ENCODE measurements at places on chromosomes 4 and X.

GRCh38 chr4:3372933-3373465 lies 68.8 kb upstream of the HGFAC start:
- H3K27ac ChIP-seq: no peak overlapping the region
- H3K27me3 ChIP-seq: no peaks in the 10 kb centered on the region
- peaks cover 34% of the 10 kb centered on the region for H3K4me1 ChIP-seq
- no peaks in the 10 kb centered on the region for H3K36me3 ChIP-seq

- H3K27ac ChIP-seq: no peak overlapping the region
- H3K27me3 ChIP-seq: no peaks in the 10 kb centered on the region
- peaks cover 4% of the 10 kb centered on the region for H3K36me3 ChIP-seq
These were observed 13.3 kb downstream of the IDS start for GRCh38 chrX:149491812-149492211.

- H3K4me1 ChIP-seq: no peaks in the 10 kb centered on the region
- no peaks in the 10 kb centered on the region for H3K27me3 ChIP-seq
- H3K4me3 ChIP-seq: no peak overlapping the region
- DNase-seq: no peak
These were observed 168.1 kb downstream of the GLRA2 start for GRCh38 chrX:14697451-14697850.

DNA sequence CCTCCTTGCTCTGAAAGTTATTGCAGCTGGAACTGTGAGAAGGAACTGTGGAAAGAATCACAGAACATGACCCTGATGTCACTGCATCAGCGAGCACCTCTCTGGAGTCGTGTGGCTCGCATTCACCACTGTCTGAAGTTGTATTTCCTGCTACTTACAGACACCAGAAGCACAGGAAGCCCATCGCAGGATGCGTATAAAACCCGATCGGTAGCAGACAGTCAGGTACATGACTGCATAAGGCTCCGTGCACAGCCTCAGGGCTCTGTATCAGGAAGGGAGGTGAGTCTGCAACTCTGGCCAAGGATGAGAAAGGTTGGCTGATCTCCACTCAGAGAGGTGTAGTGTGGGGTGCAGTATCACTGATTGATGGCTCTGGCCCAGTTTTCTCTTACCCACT lies 134.4 kb downstream of the EVC2 start:
- H3K4me3 ChIP-seq: no peak overlapping the region
- peaks cover 34% of the 10 kb centered on the region for H3K36me3 ChIP-seq
- H3K27me3 ChIP-seq: no peaks in the 10 kb centered on the region
- no peak overlapping the region for H3K27ac ChIP-seq
- DNase-seq: no peak

DNA sequence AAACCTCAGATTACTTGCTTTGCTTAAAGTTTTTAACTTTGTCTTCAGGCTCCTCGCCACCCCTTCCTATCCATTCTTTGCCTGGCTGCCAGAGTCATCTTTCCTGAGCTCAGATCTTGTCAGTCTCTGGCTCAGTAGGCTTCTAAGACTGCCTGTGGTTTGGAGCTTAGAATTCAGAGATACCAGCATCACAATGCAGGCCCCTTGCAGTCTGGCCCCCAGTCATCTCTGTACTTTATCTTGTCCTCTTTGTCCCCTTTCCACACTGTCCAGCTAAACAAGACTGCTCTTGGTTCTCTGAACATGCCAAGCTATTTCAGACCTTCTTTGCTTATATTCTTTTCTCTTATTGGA lies 3.0 kb downstream of the KIAA0232 start:
- DNase-seq: no peak
- H3K4me3 ChIP-seq: no peak overlapping the region
- H3K4me1 ChIP-seq: peaks cover 38% of the 10 kb centered on the region
- no peak overlapping the region for H3K27ac ChIP-seq
- no peaks in the 10 kb centered on the region for H3K36me3 ChIP-seq

GRCh38 chr4:115233600-115233999 lies 120.2 kb upstream of the NDST4 start:
- no peak overlapping the region for H3K27ac ChIP-seq
- no peak for DNase-seq
- no peak overlapping the region for H3K4me3 ChIP-seq
- H3K36me3 ChIP-seq: no peaks in the 10 kb centered on the region
- H3K27me3 ChIP-seq: no peaks in the 10 kb centered on the region

- H3K27me3 ChIP-seq: no peaks in the 10 kb centered on the region
- no peaks in the 10 kb centered on the region for H3K36me3 ChIP-seq
- peaks cover 38% of the 10 kb centered on the region for H3K4me1 ChIP-seq
- no peak overlapping the region for H3K4me3 ChIP-seq
- no peak for DNase-seq
- peak overlapping the region; percentile 11 for H3K27ac ChIP-seq
These were observed 53.3 kb downstream of the CAMK2D start for GRCh38 chr4:113708250-113708649.

DNA sequence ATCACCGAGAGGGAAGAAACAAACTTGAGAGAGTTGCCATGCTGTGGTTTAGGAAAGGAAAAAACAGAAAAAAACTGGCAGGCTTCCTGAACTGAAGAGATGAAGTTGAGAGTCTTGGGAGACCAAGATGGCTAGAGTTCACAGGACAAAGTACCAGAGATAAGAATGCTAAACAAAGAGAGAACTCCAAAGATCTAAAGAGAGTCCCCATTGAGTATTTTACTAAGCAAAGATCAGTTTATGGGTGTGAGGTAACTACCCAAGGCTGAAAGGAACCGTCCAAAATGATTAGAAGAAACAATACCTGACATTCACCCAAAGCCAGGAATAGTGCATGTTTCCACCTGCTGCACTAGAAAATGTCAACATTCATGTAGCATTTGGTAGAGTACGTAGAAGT lies 21.8 kb upstream of the COX7B2 start:
- no peak overlapping the region for H3K27ac ChIP-seq
- no peaks in the 10 kb centered on the region for H3K4me1 ChIP-seq
- H3K27me3 ChIP-seq: no peaks in the 10 kb centered on the region

DNA sequence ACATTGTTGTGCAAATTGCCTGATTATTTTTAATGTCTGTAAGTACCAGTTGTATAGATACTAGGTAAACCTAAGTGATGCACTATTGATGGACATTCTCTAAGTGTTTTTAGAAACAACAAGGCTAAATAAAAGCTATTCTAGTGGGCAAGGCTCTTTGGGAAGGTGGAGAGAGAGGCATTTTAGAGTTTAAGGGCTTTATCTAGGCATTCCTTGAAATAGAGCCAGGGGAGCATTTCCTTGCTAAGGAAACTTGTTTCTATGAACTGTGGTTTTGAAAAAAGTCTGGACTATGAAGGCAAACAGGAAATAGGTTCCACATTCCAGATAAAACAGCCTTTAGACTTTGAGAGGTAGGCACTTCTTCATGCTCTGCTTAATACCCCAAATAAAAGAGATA lies 23.8 kb downstream of the BMX start:
- DNase-seq: no peak
- H3K27ac ChIP-seq: no peak overlapping the region
- H3K4me3 ChIP-seq: no peak overlapping the region
- no peaks in the 10 kb centered on the region for H3K4me1 ChIP-seq
- H3K36me3 ChIP-seq: no peaks in the 10 kb centered on the region
- H3K27me3 ChIP-seq: no peaks in the 10 kb centered on the region

GRCh38 chr4:123750044-123750443 lies 353.4 kb downstream of the SPRY1 start:
- DNase-seq: no peak
- no peak overlapping the region for H3K27ac ChIP-seq
- H3K4me1 ChIP-seq: peaks cover 3% of the 10 kb centered on the region
- H3K4me3 ChIP-seq: no peak overlapping the region

DNA sequence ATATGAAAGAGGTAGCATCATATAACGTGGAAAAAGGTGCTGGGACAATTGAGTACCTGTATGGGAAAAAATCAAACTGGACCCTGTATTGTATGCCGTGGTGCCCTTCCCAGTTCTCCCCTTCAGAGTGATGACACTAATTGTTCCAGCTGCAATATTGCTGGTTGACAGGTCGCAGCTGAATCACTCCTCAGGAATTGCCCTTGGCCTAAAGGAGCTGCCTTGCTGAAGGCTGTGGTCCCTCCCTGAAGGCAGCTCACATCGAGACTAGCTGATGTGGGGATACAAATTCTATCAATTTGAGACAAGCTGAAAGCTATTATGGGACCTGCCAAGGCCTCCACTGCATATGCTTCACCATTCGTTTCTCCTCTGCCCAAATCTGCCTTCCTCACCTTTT lies 39.3 kb upstream of the CXCL8 start:
- H3K4me3 ChIP-seq: no peak overlapping the region
- no peaks in the 10 kb centered on the region for H3K4me1 ChIP-seq
- no peaks in the 10 kb centered on the region for H3K27me3 ChIP-seq
- DNase-seq: no peak
- H3K27ac ChIP-seq: no peak overlapping the region

GRCh38 chrX:51891821-51892551 lies 1.4 kb upstream of the MAGED1 start:
- H3K4me3 ChIP-seq: no peak overlapping the region
- H3K27ac ChIP-seq: peak overlapping the region; percentile 86
- DNase-seq: peak; percentile 74

- H3K36me3 ChIP-seq: no peaks in the 10 kb centered on the region
- no peaks in the 10 kb centered on the region for H3K4me1 ChIP-seq
- no peaks in the 10 kb centered on the region for H3K27me3 ChIP-seq
- no peak for DNase-seq
These were observed 187.6 kb upstream of the PSAPL1 start for GRCh38 chr4:7622371-7622770.

DNA sequence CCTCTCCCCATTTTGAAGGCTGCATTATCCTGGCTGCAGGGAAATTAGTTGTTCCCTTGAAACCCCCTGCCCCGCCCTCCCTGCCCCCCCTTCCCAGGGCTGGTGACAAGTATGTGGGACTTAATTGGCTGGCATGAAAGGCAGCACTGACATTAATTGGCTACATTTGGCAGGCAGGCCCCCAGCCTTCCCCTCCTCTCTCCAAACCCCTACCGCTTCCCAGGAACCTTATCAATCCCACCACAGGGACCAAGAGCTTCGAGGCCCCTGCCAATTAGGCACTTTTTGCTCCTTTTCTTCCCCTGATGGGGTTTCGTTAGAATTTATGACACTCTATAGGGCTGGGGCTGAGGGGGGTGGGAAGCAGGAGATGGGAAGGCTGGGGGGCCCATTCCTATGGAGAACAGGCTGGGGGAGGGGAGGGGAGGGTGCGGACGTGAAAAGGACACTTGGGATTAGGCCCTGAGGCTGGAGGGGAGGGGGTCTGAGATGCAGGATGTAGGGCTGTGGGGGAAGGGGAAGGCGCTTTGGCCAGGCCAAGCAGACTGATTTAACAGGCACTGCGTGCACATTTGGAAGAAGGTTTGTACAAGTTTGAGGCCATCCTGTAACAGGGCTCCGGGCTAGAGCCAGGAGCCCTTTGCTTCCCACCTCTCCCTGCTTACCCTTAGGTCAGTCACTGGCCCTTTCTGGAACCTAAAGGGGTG lies 52.2 kb downstream of the EFNB1 start:
- DNase-seq: no peak
- no peak overlapping the region for H3K27ac ChIP-seq
- no peaks in the 10 kb centered on the region for H3K36me3 ChIP-seq
- H3K27me3 ChIP-seq: no peaks in the 10 kb centered on the region
- no peaks in the 10 kb centered on the region for H3K4me1 ChIP-seq

- DNase-seq: no peak
- no peak overlapping the region for H3K4me3 ChIP-seq
- no peak overlapping the region for H3K27ac ChIP-seq
- H3K4me1 ChIP-seq: no peaks in the 10 kb centered on the region
These were observed 172.2 kb upstream of the ARHGAP24 start for GRCh38 chr4:85302756-85303155.

GRCh38 chr4:2249526-2250356 lies 7.8 kb upstream of the HAUS3 start:
- peaks cover 18% of the 10 kb centered on the region for H3K4me1 ChIP-seq
- DNase-seq: no peak
- H3K36me3 ChIP-seq: peaks cover 72% of the 10 kb centered on the region

GRCh38 chr4:148642907-148643306 lies 200.7 kb upstream of the NR3C2 start:
- no peaks in the 10 kb centered on the region for H3K4me1 ChIP-seq
- no peaks in the 10 kb centered on the region for H3K36me3 ChIP-seq
- no peak overlapping the region for H3K4me3 ChIP-seq
- DNase-seq: no peak
- H3K27ac ChIP-seq: no peak overlapping the region

Data from sigmoid colon (tissue), 7 donors.